ENCODE measurements at places on chromosomes 11 and 22. TPM values are rescaled to one million over a fixed set of nuclear protein-coding genes. Genes with fewer than 3 reads are reported as not detected.

Gene NCR3LG1
- 3.2 TPM for total RNA-seq

Gene ANO1
- 9.0 TPM for total RNA-seq

Gene OR4A16
- not detected for total RNA-seq

DNA sequence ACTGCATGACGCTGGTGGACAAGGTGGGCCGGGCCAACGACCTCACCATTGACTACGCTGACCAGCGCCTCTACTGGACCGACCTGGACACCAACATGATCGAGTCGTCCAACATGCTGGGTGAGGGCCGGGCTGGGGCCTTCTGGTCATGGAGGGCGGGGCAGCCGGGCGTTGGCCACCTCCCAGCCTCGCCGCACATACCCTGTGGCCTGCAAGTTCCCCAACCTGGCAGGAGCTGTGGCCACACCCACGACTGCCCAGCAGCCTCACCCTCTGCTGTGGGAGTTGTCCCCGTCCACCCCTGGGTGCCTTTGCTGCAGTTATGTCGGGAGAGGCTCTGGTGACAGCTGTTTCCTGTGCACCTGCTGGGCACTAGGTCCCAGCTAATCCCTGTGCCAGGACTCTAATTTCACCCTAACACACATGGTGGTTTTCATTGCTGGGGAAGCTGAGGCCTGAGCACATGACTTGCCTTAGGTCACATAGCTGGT is 49.0 kb upstream of the PPP6R3 start:
- peak; percentile 47 for DNase-seq

GRCh38 chr22:44540756-44541670 is 43.0 kb upstream of the RTL6 start:
- DNase-seq, result no peak

GRCh38 chr11:117583063-117583801 is 213.8 kb downstream of the DSCAML1 start:
- DNase-seq, result no peak

DNA sequence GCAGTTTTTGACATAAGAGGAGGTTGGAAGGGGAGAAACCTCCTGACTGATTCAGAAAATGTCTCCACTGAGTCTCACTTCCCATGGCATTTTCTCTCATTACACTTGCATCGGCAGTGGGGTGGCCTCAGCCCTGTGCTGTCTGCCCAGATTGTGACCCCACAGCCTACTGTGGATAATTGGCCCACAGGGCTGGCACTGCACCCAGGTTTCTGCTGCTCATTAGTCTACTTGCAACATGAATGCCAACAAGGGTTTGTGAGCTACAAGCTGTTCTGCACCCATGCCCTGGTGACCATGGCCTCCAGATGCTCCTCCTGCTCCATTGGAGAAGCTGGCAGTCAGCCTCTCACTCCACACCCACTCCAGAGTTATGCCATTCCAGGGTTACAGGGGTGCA is 296.0 kb downstream of the CTTN start:
- DNase-seq, result peak; percentile 23
